Activated gamma-delta T cell treated with Interleukin-2 at 50 U/mL for 16 hours (primary cell): ENCODE measurements at places on chromosomes 11 and 22.

GRCh38 chr22:49894322-49895054 lies 23.8 kb downstream of the ALG12 start:
- DNase-seq = no peak

GRCh38 chr11:83852775-83853442 lies 566.7 kb upstream of the CCDC90B start:
- DNase-seq = no peak

DNA sequence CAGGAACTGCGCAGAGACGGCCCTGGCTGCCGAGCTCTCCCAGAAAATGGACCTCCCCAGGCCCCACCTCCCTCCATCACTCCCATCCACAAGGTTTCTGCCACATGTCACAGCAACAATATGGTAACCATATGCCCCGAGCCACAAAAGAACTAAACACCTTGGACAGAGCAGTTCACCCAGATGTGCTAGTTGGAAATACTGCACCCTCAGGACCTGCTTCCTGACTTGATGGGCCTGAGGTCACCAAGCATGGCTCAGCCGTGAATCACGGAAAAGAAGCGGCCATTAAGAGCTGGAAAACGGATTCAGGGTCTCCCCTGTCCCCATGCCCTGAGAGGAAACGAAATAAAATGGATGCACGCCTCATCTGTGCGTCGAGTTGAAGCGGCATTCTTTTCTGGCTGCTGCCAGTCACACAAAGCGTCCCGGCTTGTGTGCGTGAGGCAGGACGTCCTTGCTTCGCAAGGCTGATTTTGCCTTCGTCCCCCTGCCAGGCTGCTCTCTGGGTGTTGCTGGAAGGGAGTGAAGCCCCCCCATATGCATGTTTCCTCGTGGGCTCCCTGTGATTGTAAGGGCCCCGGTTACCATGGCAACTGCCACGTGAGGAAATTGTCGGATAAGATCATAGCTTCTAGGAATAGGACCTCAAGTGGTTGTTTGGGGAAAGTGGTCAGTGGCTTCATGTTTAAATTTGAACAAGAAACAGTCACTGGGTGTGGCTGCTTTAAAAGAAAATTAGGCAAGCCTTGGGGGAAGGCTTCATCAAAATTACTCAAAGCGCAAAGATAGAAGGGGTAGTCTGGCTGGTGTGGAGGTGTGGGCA lies 51.7 kb downstream of the FLI1 start:
- no peak for DNase-seq

GRCh38 chr22:44361391-44362126 lies 48.8 kb upstream of the SHISAL1 start:
- no peak for DNase-seq

DNA sequence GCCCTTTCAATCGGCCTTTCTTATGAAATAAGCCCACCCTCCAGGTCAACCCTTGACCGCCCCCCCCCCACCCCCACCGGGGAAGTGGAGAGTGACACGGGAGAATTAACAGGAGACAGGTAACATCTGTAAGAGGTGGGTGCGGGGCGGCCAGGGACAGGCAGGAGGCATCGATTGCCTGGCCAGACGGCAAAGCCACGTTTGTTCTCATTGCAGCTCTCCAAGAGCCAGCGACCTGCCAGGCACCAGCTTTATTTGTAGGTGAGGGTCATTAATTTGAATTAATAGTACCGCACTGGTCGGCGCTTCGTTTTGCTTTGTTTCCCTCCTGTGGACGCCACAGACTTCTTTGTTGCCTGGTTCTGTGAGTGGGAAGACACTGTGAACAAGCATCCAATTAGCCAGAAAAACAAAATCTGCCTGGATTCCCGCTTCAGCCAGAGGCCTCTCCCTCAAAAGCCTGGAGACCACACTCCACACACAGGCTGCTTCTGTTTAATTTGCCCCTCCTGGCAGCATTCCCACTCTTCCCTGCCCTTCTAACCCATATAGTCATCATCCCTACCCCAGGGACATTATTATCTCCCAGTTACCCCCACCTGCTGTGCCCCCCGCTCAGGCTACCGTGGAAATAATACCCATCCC lies 104.5 kb upstream of the OPCML start:
- DNase-seq = no peak

DNA sequence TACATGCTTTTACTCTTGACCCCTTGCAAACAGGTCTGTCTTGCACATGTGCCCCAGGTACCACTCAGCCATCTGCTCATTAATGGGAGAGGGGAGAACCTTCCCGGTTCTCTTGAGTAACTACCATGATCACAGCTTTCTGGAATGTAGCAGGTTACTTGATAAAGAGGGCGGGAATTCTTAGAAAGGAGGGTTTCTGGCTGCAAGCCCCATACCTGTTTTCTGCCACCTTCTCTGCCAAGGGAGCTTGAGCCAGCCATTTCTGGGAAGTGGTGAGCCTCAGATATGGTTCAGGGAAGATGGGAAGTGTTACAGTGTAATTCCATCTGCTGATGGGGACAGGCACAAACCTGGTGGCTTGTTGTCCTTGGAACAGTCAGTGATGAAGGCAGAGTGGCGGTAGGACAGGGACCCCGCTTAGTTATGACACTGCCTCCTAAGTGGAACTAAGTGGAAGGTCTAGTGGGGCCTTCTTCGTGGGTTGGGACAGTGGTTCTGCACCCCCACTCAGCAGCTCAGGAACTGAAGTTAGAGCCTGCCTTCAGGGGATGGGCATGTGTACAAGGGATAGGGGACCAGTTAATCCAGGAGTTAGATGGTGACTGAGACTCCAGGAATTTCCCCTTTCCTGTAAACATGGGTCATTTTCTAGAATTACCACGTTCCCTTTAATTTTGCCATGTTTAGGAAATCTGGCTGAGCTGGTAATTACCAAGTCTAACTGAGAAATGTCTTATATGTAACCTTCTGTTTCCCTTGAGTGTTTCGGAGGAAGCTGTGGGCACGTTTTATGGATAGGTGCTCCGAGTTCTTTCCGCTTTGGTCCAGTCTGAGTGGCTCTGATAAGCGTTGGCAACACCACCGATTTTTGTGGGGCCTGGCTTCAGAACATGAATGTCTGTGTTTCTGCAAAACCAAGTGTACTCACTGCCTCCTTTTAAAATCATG lies 35.3 kb downstream of the BCR start:
- DNase-seq = no peak

GRCh38 chr11:105208019-105208418 lies 68.5 kb upstream of the CARD18 start:
- DNase-seq = no peak

- DNase-seq = no peak
Measured at GRCh38 chr11:17763244-17763643, 28.7 kb downstream of the KCNC1 start.

- DNase-seq = no peak
Measured at GRCh38 chr11:43987384-43988039, 45.1 kb downstream of the C11orf96 start.
